ENCODE measurements at places on chromosomes 2 and 18.

DNA sequence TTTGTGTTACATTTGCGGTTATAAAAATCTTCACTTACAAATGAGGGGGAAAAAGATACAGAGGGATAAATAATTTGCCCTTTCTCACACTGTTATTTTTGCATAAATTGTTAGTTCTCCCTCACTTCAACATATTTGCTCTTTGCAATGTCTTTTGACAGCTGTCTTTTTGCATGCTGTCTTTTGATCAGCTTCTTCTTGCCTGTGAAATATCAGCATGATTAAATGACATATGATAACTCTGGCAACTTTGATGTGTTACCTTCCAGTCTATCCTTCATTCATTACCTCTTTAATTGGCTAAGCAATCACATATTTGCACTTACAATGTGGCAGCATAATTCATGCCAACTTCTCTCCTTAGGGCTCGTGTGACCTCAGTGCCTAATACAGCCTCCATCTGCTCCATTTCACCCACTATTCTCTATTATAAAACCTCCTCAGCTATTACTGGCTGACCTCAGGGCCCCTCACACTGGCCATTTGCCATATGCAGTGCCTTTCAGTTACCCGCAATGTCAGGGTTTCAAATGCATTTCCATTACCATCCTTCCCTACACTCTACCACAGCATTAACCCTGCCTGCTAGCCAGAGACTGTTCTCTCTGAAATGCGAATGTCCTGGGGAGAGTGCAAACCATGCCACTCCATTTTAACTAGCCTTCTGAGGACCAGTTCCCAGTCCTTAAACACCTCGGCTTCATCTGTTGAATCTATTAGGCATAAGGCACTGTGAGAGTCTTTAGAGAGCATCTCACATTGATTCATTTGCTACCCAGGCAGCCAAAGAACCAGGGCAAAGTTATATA lies 1056.6 kb upstream of the CHAC2 start:
- DNase-seq = no peak

DNA sequence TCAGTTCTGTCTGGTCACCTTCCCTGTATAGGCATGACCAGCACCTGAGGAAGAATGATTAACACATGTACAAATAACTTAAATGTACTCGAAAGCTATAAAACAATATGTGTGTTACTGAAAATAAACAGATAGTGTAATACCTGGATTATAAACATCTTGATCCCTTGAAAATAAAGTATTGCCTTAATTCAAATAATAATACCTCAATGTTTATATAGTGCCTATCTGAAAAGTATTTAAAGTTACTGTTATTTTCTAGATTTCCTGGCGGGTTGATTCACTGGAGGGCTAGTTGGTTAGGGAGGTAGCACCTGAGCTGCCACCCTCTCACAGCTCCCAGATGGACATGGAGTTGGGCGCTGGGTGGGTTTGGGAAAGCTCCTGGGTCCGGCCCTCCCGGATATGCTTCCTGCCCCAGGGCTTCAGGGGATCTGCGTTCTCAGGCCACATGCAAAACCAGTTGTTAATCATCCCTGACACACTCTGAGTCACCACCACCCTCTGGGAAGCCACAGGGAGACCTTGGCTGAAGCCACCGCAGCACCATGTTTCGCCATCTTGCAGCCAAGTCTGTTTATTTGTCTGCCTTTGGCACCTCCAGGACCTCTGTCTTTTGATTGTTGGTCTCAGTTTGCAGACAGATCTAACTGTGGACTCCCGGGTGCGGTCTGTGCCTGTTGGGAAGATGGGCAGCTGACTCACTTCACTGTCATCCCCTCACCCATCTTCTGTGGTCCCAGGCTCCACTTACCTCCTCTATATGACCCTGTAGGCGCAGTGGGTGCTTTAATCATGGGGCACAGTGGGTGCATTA lies 35.3 kb downstream of the RAB31 start:
- DNase-seq = no peak

DNA sequence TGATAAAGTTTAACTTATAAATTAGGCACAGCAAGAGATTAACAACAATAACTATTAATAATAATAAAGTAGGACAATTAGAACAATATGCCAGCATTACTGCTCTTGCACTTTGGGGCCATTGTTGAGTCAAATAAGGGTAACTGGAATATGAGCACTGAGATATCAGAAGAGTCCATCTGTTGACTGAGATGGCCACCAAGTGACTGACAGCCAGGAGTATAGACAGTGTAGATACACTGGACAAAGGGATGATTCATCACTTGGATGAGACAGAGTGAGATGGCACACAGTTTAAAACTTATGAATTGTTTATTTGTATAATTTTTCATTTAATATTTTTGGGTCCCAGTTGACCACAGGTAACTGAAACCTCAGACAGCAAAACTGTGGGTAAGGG lies 20.0 kb downstream of the NAB1 start:
- DNase-seq = no peak

DNA sequence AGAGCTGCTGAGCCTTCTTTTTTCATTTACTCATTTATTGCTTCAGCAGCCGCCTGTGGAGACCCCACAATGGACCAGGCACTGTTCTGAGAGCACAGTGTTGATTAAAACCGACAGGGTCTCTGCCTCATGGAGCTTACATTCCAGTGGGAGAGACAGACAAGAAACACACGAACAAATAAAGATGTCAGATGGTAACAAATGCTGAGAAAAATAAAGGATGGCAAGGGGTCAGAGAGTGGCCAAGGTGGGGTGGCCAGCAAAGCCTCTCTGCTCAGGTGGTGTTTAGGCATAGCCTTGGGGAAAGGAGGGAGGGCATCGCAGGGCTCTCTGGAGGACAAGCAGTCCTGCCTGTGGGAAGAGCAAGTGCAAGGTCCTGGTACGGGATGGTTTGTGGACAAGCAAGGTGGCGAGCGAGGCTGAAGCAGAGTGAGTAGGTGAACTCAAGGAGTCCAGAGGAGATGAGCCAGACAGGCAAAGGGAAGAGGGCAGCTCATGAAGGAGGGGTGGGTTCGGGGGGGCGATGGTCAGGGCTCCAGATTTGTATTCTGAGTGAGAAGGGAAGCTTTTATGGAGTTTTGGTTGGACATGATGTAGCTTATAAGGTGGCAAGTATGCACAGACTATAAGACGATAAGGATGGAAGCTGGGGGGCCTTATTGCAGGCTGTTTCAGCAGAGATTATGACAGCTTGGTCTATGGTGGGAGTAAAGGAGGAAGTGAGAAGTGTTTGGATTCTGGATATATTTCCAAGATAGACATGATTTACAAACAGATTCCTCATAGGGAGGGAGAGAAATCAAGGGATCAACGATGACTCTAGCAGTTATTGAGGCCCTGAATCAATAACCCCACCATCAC lies 8.8 kb upstream of the ITGB6 start:
- no peak for DNase-seq

- DNase-seq = no peak
These were observed 849.6 kb downstream of the CNTNAP5 start for GRCh38 chr2:124874676-124875075.

GRCh38 chr2:11245322-11245721 lies 90.1 kb downstream of the SLC66A3 start:
- DNase-seq = no peak
